ENCODE measurements at places on chromosomes 2 and 18.

GRCh38 chr2:128439031-128439790 lies 120.5 kb upstream of the HS6ST1 start:
- no peak for DNase-seq

GRCh38 chr2:10356439-10356811 lies 53.7 kb downstream of the HPCAL1 start:
- DNase-seq, result no peak

- DNase-seq, result no peak
Observed at GRCh38 chr18:74175658-74176057, 27.3 kb downstream of the TIMM21 start.

DNA sequence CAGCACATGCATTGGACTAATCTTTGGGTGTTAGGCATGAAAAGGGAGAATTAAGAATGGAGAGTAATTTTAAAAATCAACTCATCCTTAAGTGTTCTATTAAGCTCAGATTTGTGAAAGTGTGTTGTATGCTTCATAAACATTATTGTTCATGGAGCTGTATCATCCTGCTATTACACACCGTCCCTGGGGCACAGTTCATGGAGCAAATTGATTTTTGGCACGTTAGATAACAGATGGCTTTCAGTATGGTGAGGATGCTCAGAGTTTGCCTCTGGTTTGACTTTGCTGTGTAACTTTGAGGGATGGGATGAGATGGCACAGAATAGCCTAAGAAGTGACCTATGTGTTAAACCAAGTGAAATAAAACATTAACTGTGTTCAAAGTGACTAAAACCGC lies 97.1 kb downstream of the MGAT5 start:
- no peak for DNase-seq

DNA sequence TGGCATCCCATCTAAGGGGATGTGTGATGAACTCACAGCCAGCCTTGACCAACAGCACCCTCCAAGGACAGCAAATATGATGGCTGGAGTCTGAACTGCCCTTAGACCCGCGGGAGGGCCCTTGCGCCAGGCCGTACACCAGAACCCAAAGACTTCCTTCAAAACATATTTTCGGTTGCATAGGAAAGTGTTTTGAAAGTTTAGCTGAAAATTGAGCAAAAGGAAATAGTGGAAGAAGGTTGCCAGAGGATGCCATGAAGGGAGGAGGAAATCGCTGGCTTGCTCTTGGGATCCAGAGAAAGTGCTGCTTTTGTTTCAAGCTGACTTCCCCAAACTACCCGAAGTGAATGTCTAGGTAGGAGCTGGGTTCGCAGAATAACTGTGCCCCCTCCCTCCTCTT lies 61.3 kb downstream of the IL1R2 start:
- peak; percentile 69 for DNase-seq

- DNase-seq, result no peak
Observed at GRCh38 chr18:47731276-47731675, 199.2 kb downstream of the SMAD2 start.

DNA sequence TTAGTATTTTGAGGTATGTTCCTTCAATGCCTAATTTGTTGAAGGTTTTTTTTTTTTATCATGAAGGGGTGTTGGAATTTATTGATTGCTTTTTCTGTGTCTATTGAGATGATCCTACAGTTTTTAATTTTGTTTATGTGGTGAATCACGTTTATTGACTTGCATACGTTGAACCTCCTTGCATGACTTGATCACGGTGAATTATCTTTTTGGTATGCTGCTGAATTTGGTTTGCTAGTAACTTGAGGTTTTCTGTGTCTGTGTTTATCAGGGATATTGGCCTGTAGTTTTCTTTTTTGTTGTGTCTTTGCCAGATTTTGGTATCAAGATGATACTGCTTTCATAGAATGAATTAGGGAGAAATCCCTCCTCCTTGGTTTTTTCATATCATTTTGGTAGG lies 23.9 kb downstream of the CLIP4 start:
- DNase-seq, result no peak

DNA sequence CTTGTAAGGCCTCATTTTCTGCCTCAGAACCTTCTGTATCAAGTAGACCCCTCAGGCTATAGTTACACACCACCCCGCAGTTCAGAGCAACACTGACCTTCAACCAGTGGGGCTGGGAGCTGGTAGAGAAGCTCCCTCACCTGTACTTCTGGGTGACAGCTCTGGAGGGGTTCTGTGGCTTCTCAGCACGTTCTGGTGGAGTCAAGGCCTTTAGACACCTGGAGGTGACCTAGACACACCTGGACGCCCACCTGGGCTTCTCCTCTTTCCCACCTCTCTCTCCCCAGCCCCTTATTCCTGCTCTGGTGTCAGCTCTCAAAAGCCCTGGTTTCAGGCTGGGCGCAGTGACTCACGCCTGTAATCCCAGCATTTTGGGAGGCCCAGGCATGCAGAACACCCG lies 7.3 kb upstream of the CIB4 start:
- DNase-seq, result no peak

GRCh38 chr18:45879681-45880655 lies 54.5 kb downstream of the SIGLEC15 start:
- peak; percentile 68 for DNase-seq

GRCh38 chr2:217890445-217890844 lies 112.3 kb downstream of the TNS1 start:
- DNase-seq, result peak; percentile 65

DNA sequence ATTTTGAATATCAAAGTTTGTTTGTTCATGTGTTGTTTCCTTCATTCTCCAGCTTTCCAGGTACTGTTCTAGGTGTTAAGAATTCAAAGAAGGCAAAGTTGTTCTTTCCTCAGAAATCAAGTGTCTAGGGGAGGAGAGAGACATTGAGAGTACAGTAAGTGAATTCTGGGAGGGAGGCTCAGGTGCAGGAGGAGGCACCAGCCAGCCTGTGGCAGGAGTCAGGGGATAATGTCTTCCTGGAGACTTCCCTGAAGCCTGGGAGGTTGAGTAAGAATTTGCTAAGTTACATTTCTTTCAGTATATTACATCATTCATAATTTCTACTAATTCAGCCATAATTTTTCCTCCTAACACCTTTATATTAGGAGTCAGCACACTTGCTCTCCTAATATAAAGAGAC lies 462.1 kb downstream of the TDRD15 start:
- DNase-seq, result no peak

- DNase-seq, result no peak
Observed at GRCh38 chr2:2902547-2903281, 474.9 kb downstream of the EIPR1 start.

DNA sequence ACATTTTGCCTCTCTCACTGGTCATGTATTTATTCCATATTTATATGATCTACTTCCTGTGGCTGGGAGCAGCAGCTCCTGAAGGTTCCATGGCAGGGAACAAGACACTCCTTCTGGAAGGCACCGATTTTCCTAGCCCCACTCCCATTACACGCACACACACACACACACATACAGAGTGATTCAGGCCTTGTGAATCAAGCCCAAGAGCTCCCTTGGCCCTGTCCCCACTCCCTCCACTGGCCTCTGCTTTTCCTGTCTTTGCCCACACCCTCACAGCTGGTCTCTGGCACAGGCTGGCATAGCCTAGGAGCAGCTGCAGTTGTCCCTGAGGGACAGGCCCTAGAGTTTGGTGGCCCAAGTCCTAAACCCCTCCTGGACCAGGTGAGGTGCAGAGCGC lies 201.7 kb downstream of the NAPG start:
- DNase-seq, result no peak

DNA sequence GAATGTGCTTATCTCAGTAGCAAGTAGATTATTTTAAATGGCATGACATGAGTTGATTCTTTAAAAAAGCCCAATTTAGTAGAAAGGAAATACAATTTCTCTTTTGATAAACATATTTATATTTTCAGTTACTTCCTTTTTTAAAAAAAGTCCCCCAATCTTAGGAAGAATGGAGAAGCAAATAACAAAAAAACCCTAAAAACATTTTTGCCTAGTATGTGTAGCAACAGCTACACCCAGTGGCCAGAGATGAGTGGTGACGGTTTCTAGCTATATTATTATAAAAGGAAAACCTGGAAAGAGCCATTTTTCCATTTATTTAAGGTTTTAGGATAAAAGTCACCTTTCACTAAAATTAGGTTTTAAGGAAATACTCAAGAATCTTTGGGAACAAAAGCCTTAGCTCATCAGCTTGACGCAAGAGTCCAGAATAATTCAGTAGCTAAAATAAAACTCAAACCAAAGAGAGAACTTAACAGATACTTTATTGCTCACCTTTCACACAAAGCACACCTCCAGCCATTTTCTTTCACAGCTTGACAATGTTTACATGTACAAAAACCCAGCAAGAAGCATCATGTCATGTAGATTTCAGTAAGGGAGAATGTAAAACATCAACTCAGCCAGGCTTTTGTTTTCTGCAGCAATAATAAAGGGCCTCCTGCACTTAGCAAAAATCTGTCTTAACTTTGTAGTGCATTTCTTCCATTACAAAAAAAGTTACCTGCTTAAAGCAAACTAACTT lies 15.7 kb downstream of the FAM98A start:
- no peak for DNase-seq

- DNase-seq, result peak; percentile 63
Observed at GRCh38 chr18:76943542-76944339, 121.4 kb downstream of the ZNF236 start.

DNA sequence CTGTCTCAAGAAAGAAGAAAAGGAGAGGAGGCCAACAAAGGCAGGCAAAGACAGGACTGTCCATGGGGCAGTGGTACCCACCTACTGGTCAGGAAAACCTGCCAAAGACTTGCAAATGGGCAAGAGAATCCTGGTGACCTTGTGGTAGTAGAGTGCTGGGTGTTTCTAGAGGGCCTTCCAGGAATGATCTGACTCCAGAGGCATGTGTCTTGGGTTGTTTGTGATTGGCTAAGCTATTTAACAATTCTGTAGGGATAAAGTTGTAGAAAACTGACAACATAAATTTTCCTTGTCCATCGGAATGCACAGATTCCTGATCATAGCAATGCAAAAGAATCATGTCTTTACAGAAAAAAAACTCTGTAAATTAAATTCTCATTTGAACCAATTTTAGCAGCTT lies 68.5 kb upstream of the ZNF532 start:
- DNase-seq, result no peak

GRCh38 chr2:39547811-39548719 lies 111.0 kb upstream of the MAP4K3 start:
- DNase-seq, result no peak

All from right cardiac atrium (tissue), 5 donors.